ENCODE measurements at places on chromosomes 1 and 21.

DNA sequence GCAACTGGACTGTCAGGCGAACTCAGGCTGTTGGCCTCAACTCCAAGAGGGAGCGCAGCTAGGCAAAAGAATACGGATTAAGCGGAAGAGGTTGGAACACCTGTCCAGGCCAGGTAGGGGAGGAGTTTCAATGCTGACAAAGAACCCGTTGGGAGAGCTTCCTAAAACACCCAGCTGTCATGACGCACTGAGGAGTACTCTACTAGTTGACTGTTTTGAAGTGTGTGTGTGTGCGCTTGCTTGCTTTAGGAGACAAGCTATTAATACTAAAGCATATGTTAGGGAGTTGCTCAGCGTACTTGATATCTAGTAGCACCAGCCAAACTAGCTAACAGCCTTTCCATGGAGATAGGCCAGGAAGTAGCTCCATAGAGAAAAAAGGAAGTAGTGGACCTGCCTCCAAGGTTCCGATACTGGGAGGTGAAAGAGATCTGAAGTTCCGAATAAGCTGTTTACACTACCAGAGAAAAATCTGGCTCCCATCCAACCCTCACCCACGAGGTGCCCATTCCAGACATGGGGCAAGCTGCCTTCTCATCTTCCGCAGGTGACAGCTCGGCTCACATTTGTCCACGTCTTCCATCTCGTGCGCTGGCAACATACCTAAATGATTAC, 974 bp upstream of the FNBP1L start:
- no peak for DNase-seq

GRCh38 chr1:28436211-28436769, 66.8 kb downstream of the PHACTR4 start:
- no peak for DNase-seq

DNA sequence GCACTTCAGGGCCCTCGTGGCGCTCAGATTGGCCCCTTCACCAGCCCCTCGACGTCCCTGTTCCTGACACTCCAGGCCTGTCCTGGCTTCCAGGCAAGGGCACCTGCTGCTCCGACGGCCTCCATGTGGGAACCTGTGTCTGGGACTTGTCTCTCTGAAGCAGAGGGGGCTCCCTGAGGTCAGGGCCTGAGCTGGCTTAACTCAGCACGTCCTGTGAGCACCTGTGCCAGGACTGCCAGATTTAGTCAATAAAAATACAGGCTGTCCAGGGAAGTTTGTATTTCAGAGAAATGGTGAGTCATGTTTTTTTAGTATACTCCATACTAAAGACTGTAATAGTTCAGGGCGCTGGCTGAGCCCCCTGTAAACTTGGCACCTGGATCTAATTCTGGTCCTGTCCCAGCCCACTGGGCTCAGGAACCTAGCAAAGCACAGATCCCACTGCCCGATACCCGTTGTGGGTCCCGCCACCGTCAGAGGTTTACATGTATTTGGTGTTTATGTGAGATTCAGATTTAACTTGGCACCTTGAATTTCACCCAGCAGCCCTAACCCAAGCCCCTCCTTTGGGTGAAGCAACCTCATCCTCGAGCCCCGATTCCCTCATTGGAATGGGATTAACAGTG, 109.9 kb upstream of the IFFO2 start:
- DNase-seq: no peak

GRCh38 chr1:25794325-25794724, 5.7 kb upstream of the SELENON start:
- DNase-seq: no peak

GRCh38 chr1:165116171-165116570, 240.3 kb downstream of the LMX1A start:
- DNase-seq: no peak

- no peak for DNase-seq
These were observed 223.7 kb upstream of the CSF3R start for GRCh38 chr1:36706416-36706815.
